Thymus (tissue), 14 donors: ENCODE measurements at places on chromosomes 11 and 22. TPM values are rescaled to one million over a fixed set of nuclear protein-coding genes. Genes with fewer than 3 reads are reported as not detected.

- peaks cover 3% of the 10 kb centered on the region for H3K4me1 ChIP-seq
- H3K4me3 ChIP-seq = peak overlapping the region; percentile 91
- peaks cover 16% of the 10 kb centered on the region for H3K36me3 ChIP-seq
- DNase-seq = no peak
- no peak overlapping the region for H3K27ac ChIP-seq
Observed at GRCh38 chr11:119030029-119030328, 698 bp downstream of the SLC37A4 start.

DNA sequence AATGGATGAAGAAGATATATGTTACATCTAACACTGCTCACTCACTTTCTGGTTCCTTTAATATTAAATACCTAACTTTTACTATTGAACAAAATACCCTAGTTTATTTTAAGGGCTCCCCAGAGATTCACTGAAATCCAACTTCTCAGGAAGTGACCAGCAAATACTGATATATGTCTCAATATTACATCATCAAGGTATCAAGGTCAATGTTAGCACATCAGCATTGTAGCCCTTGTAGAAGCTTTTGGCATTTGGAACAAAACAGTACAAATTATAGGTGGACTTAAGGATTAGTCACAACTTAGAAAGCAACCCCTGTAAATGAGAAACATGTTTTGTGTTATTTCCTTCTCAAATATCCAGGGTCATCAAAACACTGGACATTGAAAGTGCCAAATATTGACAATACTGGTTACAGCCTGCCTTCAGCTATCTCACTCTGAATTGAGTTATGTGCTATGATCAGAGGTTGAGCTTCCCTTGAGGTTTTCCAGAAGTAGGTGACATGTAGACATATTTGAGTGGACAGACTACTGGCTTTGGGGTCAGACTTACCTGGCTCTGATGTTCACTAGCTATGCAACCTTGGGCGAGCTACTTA is 1.9 kb upstream of the ATL3 start:
- H3K27me3 ChIP-seq = no peaks in the 10 kb centered on the region
- H3K4me1 ChIP-seq = peaks cover 6% of the 10 kb centered on the region
- H3K4me3 ChIP-seq = no peak overlapping the region
- no peak for DNase-seq
- H3K27ac ChIP-seq = no peak overlapping the region

- peaks cover 3% of the 10 kb centered on the region for H3K27me3 ChIP-seq
- no peaks in the 10 kb centered on the region for H3K4me1 ChIP-seq
- H3K27ac ChIP-seq = no peak overlapping the region
- no peak overlapping the region for H3K4me3 ChIP-seq
- no peaks in the 10 kb centered on the region for H3K36me3 ChIP-seq
Observed at GRCh38 chr11:82718307-82718706, 15.4 kb downstream of the FAM181B start.

Gene MYOD1
- 0.38 TPM for total RNA-seq
